ENCODE measurements at places on chromosomes 4 and X.

DNA sequence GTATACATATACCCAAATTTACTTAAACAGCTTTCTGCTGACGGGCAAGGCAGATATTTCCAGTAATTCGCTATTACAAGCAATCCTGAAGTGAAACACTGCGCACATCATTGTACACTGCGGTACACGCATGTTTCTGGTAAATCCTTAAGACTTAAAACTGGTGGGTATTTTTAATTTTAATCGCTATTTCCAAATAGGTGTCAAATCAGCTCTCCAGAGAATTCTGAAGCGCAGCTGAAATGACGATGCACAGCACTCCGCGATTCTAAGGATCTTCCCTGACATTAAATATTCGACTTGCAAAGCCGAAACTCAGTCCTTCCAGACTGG lies 361 bp downstream of the TMEM128 start:
- DNase-seq, result no peak

DNA sequence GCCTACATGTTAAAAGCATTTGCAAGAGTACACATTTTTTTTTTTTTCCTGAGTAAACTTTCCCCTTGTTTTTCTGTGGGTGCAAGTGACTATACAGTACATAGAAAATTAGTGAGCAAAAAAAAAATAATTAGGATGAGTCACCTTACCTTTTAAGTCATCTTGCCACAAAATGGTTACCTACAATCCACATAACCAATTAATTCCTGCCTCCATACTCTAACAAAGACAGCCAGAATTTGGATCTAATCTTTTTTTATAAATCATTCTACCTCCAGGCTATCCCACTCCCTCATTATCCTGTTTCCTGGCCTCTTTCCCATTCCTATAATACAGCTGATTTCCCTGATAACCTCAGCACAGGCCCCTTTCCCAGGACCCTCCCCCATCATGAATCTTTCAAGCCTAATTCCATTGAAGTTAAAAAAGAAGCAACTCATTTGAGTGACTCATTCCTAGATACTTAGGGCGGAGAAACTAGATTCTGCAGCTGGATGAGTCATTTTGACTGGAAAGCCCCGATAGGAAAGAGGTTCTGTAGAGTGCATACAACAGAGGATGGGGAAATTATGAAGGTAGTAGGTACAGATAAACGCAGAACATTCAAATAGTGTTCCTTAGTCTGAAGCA lies 128.2 kb downstream of the C4orf51 start:
- peak; percentile 80 for DNase-seq

DNA sequence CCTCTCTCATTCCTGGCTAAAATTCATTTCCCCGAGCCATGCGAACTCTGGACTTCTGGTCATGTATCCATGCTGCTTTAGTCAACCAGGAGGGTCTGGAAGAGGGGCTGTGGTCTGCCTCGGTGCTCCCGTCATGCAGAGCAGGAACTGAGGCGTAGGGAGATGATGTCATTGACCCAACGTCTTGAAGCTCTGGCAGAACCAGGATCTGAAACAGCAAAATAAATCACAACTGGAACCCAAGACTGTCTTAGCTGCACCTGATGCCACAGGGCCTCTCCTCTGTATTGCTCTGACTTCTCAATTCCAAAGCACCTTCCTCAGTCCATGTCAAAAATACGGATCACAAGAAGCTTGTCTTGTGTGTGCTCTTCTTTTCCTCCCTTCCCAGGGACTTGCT lies 131.0 kb upstream of the LDB2 start:
- DNase-seq, result no peak

DNA sequence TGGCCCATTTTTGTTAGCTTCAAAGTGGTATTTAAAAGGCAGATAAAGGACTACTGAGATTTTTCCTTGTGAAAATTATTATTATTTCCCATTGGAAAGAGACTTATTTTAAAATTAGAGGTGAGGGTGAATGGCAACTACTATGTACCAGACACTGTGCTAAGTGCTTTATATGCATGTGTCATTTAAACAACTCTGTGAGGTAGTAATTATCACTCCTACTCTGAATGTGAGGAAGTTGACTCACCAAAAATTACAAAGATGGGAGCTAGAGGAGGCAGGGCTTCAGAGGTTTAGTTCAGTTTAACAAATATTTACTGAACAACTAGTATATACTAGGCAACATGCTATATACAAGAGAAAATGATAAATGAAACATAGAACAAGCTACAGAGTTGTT lies 78.2 kb downstream of the MSL3 start:
- no peak for DNase-seq

- no peak for DNase-seq
Observed at GRCh38 chr4:82823062-82823461, 24.5 kb upstream of the SCD5 start.

DNA sequence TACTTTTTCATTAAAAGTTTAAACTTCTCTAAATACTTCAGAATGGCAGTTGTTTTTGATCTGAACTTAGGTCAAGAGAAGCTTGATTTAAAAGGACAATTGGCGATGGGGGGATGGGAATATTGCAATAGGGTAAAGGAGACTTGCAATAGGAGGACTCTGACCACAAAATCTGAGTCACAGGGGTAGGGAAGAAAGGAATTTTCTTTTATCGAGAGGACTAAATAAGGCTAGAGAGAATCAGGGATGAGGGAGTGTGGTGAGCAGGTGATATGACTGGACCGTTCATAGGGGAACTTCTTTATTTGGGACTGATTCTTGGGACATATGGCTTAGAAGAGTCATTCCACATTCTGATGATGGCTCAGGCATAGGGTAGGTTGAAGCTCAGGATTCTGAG lies 1260.2 kb downstream of the ADGRL3 start:
- no peak for DNase-seq

- DNase-seq, result no peak
Observed at GRCh38 chr4:132557660-132558059, 591.4 kb upstream of the PCDH10 start.

DNA sequence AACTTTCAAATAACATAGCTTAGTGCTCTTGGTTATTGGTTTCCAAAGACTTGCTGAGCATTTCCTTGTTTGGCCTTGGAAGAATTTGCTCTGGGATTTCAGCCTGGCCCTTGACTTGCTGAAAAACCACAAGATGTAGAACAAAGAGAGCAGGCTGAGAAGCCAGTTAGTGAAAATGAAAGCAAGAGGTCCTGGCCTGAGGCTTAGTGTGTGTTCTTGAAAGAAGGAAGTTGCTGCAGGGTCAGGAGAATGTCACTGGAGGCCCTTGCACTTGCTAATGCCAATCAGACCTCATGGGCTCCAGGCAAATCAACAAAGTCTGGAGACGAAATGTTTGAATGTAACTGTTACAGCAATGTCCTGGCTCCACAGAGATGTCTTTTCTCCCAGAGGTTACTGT lies 79.4 kb downstream of the SYNPO2 start:
- DNase-seq, result peak; percentile 75

GRCh38 chr4:155552180-155552579 lies 114.5 kb upstream of the GUCY1A1 start:
- no peak for DNase-seq

- DNase-seq, result no peak
Observed at GRCh38 chr4:70515367-70516250, 2.8 kb upstream of the AMTN start.

- no peak for DNase-seq
Observed at GRCh38 chrX:15579778-15580747, 20.7 kb downstream of the ACE2 start.

DNA sequence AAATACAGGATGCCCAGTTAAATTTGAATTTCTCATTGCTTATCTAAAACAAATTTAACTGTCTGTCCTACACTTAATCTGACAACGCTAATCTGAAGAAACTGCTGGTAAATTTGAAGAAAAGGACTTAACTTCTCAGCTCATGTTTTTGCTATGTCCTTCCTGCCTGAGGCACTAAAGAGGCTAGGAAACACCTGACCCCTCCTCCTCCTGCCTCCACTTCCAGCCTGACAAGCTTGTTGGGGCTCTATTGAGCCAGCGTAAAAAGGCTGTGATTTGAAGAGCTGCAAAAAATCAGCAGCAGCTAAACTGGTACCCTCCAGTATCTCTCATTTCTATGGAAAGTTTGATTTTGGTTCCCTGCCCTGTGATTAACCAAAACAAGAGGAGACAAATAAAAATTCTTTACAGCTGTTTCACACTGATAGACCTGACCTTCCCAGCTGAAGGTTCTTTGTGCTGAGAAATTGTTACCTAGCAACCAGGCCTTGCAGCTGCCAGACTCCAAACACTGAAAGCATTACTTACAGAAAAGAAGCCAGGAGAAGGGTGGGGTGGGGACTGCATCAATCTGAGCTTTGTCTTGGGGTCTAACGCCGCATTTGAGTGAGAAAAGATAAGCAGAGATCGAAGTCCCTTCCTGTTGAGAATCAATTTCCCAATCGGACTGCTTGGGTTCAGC lies 35.0 kb downstream of the DCX start:
- DNase-seq, result no peak

GRCh38 chr4:13872155-13872554 lies 244.6 kb upstream of the BOD1L1 start:
- DNase-seq, result no peak

DNA sequence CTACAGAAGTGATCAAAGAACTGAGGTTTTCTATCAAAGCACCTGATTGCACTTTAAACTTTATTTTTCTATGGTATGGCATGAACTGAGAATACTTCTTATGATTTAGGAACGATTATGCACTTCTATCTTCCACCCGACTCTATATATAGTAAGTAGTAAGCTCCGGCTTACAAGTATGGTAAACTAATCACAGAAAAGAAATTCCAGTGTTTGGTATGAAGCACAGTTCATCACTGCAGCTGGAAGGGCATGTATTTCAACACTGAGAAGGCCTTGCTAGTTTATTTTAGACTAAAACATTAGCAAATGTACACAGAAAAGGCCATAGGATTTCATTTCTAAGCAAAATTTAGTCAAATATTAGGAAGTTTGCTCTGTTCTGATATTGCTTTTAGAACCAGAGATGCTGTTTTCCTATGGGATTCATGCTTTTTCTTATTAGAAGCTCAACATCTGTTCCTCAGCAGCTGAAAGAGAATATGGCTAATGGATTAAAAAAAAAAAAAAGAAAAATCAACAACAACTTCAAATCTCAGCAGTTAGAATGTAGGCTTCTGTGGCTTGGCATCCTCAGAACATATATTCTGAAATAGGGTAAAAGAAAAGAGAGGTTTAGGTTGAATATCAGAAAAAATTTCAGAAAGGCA lies 273.5 kb downstream of the C4orf33 start:
- DNase-seq, result no peak

- DNase-seq, result no peak
Observed at GRCh38 chr4:73224886-73225285, 33.7 kb downstream of the ANKRD17 start.

DNA sequence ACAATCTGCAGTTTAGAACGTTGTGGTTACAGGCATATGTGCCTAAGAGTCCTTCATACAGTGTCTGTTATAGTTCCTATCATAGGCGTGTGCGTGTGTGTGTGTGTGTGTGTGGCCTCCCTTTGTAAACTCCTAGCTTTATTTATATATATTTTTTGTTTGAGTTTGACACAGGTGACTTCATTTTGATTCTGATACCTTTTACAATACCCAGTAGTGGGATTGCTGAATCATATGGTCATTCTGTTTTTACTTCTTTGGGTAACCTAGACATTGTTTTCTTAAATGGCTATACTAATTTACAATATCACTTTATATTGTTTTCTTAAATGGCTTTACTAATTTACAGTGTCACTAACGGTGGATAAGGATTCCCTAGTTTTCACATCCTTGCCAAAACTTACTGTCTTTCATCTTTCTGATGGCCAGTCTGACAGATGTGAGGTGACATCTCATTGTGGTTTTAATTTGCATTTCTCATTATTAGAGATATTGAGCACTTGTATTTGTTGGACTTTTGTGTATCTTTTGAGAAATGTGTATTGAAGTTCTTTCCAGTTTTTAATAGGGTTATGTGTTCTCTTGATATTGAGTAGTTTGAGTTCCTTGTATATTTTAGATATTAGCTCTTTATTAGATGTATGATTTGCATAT lies 211.1 kb upstream of the NUDT6 start:
- DNase-seq, result no peak

DNA sequence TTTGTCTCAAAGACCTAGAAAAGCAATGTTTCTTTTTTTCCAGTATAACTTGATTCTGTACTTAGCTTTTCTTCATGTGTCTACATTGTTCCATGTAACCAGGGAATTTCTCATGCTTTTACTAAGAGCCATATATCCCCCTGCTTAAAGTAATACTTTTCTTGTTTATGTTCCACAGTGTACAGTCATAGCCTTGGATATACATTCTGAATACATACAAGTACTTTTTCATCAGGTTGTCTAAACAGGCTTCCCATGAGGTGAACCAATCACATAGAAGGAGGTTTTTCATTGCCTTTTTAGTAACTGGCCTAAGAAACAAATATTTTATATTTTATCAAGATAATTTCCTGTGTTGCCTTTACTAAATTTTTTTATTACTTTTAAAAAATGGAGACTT lies 52.8 kb downstream of the SLC2A9 start:
- DNase-seq, result no peak
